Activated CD4-positive, alpha-beta T cell treated with anti-CD3 and anti-CD28 coated beads, Interleukin-2, amount 50 U/mL, for 48 hours (primary cell): ENCODE measurements at places on chromosomes 1 and 21.
A peak's percentile ranks its signal among the peaks of the same experiment; 100 is the strongest.

GRCh38 chr1:89594096-89594740 lies 38.7 kb upstream of the LRRC8C start:
- DNase-seq, result no peak

GRCh38 chr1:111727056-111727455 lies 12.1 kb downstream of the INKA2 start:
- peak; percentile 0 for DNase-seq

- no peak for DNase-seq
Measured at GRCh38 chr1:170929835-170930554, 5.3 kb upstream of the MROH9 start.

DNA sequence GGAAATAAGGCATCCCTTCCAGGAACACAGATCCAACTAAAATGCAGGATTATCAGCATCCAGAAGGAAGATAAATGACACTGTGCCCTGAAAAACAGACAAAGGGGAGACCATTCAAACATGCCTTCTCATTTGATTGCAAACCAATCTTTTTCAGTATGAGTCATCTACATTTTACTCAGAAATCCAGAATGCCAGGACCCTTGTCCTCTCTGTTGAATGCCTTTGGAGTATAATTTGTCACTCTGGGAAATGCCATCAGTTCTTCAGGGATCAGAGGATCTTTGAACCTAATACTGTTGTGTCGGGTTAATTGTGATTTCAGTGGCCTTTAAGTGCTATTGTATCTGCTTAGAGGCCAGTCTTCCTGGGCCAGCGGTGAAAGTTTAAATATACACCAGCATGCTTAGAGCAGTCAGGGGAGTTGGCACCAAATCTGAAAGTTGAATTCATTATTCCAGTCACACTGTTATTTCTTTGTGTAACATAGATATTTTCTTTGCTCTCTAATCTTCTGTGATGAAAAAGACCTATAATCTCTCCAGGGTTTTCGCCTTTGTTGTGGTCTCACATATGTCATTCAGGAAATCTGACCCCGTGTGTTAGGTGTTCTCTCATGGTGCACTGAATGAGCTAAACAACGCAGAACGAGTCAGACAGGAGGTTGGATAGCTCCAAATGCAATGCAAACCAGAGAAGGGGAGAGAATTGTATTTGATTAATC lies 364.8 kb upstream of the SGIP1 start:
- DNase-seq, result no peak

DNA sequence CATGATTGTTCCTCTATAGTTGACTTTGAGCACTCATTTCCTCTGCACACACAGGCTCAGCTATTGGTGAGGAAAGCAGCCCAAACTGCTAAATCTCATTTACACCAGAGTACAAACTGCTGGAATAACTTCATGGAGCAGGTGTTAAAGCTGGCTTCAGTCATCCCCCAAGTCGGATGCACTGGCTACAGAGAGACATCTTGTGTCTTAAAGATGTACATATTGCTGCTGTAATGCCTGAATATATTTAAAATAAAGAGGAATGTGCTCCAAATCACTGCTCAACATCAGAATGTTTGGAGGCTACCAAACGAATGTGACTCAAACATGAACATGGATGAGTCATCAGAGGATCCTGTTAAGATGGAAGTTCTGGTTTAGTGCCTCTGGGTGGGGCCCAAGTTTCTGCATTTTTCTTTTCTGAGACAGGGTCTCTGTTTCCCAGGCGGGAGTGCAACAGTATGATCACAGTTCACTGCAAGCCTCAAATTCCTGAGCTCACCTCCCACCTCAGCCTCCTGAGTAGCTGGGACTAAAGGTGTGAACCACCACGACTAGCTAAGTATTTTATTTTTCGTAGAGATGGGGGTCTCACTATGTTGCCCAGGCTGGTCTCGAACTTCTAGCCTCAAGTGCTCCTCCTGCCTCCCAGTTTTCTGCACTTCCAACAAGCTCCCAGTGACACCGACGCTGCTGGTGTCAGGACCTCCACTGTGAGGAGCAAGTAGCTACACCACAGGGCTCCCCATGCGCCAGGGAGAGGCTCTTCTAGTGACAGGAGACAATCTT lies 79.0 kb upstream of the KRTAP19-8 start:
- DNase-seq, result no peak

DNA sequence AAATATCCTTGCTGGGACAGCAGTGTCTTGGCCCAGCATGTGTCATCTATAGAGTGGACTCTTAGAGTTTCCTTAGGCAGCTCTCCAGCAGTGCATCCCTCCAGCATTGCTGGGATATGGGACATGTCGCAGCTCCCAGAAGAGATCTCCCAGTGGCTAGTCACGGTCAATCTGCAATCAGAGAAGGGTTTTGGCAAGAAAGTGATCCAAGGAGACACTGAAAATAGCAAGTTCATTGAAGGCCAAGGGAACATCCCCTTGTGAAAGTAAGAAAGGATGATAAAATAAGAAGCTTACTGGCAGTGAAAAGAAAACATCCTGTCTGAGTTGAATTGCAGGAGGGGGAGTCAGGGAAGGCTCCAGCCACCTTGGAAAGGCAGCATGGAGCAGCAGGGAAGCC lies 19.3 kb upstream of the NPL start:
- no peak for DNase-seq

DNA sequence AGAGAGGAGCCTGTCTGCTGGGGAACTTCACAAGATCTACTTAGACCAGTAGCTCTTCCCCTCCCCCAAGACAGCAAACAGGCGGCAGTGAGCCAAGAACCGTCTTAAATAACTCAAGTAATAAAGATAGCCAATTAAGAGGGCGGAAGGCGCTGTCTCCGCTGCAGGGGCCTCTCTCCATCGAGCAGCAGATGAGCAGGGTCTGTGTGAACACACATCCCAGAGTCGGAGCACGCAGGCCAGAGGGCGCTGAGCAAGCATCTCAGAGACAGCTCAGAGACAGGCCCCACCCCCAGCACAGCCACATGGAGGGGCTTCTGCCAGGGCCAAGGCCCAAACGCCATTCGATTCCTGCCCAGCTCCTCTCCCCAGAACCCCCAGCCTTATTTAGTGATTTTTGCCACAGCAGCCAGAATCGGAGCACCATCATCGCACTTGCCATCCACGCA lies 11.1 kb downstream of the IFFO2 start:
- no peak for DNase-seq

- no peak for DNase-seq
Measured at GRCh38 chr1:12798911-12799310, 7.7 kb downstream of the PRAMEF1 start.

GRCh38 chr21:35390013-35390776 lies 341.1 kb upstream of the RUNX1 start:
- DNase-seq, result no peak

- DNase-seq, result no peak
Measured at GRCh38 chr21:35911412-35912191, 148.7 kb downstream of the SETD4 start.

- no peak for DNase-seq
Measured at GRCh38 chr1:84271441-84272151, 29.9 kb upstream of the SAMD13 start.
